HAP-1 (cell line): ENCODE measurements at places on chromosomes 13 and 19.

DNA sequence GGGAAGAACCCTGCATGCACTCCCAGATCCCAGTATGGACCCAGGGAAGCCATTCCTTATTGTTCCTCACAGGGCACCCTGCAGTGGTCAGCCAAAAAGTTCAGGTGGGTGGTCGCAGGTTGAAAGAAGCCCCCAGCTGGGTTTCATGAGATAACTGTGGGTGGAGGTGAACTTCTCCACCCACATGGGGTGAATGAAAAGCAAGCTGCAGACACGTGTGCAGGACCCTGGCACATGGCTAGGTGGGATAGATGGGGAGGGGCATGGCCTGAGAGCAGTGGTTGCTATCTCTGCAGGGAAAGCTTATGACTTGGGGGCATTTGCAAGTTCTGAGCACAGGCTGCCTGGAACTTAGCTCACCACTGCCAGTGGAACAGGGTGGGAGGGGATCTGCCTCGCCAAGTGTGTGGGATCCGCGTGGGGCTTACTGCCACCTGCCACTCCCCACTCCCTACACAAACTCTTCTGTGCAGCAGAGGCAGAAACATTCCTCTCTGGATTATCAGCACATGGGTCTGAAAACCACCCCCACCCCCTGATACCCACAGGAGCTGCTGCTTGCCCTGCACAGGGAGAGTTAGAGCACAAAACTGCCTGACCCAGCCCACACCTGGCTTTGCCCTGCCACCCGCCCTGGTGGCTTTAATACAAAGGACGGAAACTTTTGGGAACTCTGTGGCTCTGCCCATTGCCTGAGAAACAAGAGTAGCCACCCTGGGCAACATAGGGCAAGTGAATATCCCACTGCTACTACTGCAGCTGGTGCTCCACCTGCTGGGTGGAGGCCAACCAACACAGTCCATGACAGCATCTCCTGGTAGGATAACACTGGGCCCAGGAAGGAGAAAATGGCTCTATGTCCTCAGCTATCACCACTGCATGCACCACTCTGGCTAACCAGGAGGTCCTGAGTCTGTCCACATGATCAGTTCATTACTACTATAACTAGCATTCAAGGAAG lies 24.4 kb downstream of the PLA2G4C start:
- no peak for DNase-seq

DNA sequence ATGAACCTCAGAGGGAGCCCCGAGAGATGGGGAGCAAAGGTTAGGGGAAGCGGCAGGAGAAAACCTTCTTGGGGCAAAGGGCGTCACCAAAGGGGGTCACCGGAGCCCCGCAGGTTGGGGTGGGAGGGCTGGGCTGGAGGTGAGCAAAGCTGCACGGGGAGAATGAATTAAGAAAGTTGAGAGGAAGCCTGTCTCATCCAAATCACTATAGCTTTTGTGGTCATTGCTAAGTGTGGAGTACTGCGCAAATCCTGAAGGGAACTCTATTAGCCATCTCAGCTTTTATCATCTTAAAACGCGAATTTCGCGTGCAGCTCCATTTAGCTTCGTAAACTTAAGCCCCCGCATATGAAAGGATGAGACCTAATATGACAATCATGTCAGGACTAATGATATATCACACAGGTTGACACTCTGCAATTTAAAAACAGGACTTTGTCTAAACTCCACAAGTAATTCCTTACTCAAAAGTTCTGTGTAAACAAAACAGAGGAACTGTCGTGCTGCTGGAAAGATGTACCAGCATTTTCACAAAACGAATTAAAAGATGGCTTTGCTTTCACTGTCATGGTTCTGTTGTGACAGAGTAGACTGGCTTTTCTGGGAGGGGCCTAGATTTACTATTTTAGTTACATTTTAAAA lies 631 bp downstream of the LACC1 start:
- no peak for DNase-seq

- DNase-seq: no peak
Observed at GRCh38 chr13:29605860-29606526, 10.5 kb upstream of the SLC7A1 start.

GRCh38 chr13:81596224-81596753 lies 1255.4 kb upstream of the SPRY2 start:
- no peak for DNase-seq

DNA sequence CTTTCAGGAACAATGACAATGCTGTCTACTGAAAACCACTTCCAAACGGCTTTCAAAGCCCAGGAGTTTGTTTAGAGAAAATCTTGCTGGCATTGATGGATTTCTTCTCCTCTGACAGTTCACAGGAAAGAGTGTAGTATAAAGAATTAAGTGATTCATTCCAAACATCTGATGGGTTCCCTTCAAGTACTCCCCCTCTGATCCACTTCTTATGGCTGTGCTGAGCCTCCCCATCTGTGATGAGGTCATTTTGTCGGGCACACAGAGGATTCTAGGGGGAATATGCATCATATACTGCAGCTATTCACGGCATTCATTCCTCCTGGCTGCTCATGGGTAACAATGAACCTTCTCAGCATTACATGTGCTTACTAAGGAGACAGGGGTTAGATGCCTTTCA lies 107.9 kb downstream of the RGCC start:
- no peak for DNase-seq

GRCh38 chr13:48502601-48503319 lies 30.1 kb downstream of the RCBTB2 start:
- DNase-seq: no peak

DNA sequence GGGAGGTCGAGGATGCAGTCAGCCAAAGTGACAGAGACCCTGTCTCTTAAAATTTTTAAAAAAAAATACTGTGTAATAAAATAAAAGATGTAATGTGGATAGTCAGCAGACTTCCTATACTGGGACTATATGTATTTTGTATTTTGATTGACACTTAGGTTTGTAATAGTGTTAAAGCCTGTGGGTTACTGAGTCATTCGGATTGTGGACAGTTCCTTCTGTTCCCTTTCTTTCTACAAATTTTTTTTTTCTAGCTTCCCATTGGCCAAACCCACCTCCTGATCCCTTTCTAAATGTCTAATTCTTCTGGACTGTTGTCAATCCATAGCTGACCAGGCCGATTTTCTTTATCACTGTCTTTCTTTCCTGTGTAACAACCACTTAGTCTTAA lies 108.0 kb downstream of the DNAJC3 start:
- DNase-seq: no peak

DNA sequence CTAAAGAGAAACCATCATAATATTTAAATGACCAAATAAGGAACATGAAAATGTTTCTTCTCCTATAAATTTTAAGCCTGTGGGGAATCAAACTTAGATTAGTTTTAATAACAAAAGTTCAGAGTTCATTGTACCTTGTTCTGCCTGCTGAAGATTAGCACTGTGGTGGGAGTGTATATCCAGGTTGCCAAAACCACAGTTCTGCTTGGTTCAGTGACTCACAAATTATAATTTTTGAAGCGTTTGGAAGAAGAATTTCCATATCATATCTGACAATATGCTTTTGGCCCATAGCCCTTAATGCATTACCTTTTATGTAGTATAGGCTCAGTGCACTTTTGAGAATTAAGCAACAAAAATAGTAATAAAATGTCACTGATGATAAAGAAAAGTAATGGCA lies 545.2 kb downstream of the GPC6 start:
- DNase-seq: no peak

DNA sequence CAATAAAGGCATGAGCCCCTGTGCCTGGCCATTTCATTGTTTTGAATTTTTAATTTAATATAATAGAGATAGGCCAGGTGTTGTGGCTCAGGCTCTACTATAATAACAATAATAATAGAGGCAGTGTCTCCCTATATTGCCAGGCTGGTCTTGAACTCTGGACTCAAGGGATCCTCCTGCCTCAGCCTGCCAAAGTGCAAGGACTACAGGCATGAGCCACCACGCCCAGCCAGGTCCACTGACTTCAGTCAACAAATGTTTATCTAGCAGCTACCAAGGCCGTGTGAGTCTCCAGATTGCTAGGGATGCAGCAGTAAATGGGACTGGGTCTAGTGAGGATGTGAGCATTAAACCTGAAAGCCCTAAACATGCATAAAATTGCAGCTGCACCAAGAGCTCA lies 13.8 kb upstream of the ILF3 start:
- no peak for DNase-seq
